ENCODE measurements at places on chromosomes 1 and 21.

DNA sequence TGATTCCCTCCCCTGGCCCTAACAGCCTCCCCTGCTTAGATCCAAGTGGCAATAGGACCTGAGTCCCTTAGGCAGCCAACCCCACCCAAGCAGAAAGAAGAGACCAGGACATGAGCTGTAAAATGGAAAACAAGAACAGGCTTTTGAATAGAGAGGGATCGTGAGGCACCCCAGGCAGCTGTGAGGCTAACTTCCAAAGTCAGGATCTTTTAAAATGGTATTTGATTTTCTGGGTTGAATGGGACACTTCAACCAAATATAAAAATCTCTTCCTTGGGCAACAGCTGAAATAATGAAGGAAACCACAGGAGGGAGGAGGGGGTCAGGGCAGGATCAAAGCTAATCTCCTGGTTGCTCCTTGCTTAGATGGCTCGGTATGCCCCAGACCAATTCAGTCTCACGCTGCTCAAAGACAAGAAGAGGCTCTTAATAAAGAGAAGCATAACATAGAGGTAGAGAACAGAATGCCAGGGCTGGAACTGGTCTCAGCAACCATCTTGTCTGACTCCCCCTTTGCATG, 28.6 kb upstream of the AVPR1B start:
- DNase-seq = no peak

GRCh38 chr21:43644071-43644470, 15.2 kb downstream of the HSF2BP start:
- DNase-seq = no peak

GRCh38 chr1:113140588-113141446, 67.8 kb downstream of the LRIG2 start:
- peak; percentile 62 for DNase-seq

DNA sequence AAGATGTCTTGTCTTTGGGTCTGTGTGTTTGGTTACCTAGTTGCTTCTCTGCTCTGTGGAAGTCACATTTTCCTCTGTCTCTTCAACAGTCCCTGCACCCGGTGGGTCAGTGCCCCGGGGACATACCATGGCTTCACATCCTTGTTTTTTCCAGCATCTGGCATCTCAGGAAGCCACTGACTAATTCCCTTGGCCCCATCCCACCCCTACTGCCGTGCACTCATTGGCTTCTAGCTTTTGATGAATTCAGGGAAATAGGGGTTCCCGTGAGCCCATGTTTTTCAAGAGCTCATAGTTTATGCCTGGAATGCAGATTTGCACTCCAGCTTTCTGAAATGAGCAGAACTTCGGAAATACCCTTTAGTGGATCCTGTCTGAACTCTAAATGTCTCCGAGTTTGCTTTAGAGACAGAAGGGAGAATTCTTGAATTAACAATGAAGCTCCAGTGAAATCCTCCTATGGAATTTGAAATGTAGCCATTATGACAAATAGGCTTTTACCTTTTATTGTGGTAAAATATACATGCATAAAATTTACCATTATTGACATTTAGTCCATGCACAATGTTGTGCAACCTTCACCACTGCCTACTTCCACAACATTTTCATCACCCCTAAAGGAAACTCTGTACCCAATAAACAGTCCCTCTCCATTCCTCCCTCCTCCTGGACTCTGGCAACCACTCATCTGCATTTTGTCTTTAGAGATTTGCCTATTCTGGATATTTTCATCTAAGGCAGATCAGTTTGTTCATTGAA, 67.5 kb downstream of the CLIC6 start:
- DNase-seq = no peak

GRCh38 chr1:10791105-10791951, 5.1 kb downstream of the CASZ1 start:
- no peak for DNase-seq

- DNase-seq = no peak
These were observed 1.6 kb upstream of the ANKRD65 start for GRCh38 chr1:1422465-1423244.

GRCh38 chr1:90488451-90488850, 228.7 kb downstream of the BARHL2 start:
- peak; percentile 63 for DNase-seq

DNA sequence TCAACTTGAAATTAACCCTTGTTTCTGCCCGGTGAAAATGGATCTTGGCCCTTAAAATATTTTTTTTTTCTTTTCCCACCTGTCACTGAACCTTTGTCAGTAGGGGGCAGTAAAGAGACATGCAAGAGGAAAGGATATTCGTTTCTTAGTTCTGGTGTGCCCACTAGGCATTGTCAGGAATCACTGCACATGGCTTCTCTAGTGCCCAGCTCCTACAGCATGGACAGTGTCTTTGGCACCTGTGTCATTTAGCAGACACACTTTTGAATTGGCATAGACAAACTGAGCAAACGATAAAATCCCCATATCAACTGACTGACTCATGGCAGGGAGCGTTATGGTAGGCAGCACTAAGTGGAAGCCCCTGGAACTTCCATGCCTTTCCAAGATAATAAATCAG, 1048.1 kb downstream of the BRINP3 start:
- DNase-seq = peak; percentile 12

GRCh38 chr1:150182247-150182646, 32.5 kb downstream of the PLEKHO1 start:
- no peak for DNase-seq
